ENCODE measurements at places on chromosomes 13 and 19. TPM values are rescaled to one million over a fixed set of nuclear protein-coding genes. Genes with fewer than 3 reads are reported as not detected.

Gene ZNF223
- 13.3 TPM for polyA plus RNA-seq

Gene GPC5
- 4.1 TPM for polyA plus RNA-seq

Gene CD70
- polyA plus RNA-seq, result not detected

Gene TMEM38A
- polyA plus RNA-seq, result 6.0 TPM

Gene IPO5
- 162 TPM for polyA plus RNA-seq

Gene LHB
- 0.35 TPM for polyA plus RNA-seq

Gene CILP2
- polyA plus RNA-seq, result 0.25 TPM

Gene PTGER1
- polyA plus RNA-seq, result 3.2 TPM

Gene GPC6
- 61.0 TPM for polyA plus RNA-seq

Gene MVB12A
- 93.5 TPM for polyA plus RNA-seq

Gene C1QTNF9B
- 0.32 TPM for polyA plus RNA-seq

Gene MEF2B
- polyA plus RNA-seq, result 2.6 TPM

Gene ZNF560
- polyA plus RNA-seq, result 0.78 TPM

Gene VSTM2B
- polyA plus RNA-seq, result 1.2 TPM

Gene TMC4
- 41.0 TPM for polyA plus RNA-seq

Gene DAND5
- 0.13 TPM for polyA plus RNA-seq

Gene GARIN5A
- 7.1 TPM for polyA plus RNA-seq

Gene LHFPL6
- polyA plus RNA-seq, result 43.3 TPM

Gene KCNRG
- 1.1 TPM for polyA plus RNA-seq

Gene OR7D2
- 0.21 TPM for polyA plus RNA-seq

Gene IFNL1
- not detected for polyA plus RNA-seq

All from left renal cortex interstitium (tissue), 4 donors.